ENCODE measurements at places on chromosomes 16 and 17.
A peak's percentile ranks its signal among the peaks of the same experiment; 100 is the strongest.

DNA sequence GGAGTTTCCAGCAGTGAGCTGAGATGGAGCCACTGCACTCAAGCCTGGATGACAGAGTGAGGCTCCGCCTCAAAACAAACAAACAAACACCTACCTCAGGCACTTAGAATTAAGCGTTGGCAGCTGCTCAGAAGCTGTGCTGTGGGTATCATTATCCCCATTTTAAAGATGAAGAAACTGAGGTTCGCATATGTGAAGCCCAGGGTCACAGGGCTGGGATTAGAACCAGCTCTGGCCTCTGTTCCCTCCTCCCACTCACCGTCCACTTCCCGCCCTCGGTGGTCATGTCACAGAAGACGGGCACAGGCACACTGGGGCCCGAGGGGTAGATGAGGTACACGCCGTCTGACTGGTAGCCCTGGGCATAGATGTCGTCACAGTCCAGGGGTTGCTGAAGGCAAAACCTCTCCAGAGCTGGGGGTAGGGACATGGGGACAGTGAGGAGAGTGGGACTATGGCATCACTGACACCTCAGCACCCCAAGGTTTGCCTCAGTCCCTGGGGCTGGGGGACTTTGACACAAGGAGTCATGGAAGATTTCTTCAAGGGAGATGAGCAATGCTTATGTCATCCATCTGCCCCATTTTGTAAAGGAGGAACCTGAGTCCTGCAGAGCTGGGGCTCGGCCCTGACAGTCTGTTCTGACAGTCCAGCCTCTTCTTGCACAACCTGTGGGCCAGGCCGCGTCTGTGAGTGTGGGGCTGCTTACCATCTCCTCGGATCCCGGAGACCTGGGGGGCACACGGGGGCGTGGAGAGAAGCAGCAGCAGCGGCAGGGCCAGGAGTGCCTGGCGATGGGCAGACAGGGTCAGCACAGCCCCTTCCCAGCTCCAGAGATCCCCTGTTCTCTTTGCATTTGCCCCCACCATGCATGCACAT lies 700 bp downstream of the MFAP4 start:
- DNase-seq = peak; percentile 82

DNA sequence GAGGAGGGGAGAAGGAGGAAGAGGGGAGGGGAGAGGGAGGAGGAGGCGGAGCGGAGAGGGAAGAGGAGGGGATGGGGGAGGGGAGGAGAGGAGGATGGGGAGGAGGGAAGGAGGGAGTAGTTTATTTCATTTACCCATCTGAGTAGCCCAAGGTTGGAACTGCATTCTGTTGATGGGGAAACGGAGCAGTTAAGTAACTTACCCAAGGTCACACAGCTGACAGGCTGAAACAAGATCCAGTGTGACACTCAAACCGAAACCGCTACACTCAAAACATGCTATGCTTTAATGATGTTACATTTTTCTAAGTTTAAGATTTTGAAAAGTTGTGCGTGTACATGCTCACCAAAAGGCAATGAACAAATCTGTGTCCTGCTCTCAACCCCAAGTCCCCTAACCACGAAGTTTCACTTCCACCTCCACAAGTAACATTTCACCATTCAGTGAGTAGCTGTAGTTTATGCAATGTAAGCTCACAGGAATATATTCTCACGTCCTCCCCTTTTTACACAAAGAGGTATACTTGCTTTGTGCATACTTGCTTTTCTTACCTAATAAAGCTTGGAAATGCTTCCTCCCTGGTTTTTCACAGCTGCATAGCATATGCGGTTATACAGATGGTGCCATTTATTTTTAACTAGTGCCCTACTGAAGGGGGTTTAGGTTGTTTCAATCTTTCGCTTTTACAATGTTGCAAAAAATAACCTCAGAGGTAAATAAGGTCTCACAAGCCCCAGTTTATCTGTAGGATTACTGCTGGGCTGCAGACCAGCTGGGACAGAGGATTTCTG lies 275.3 kb downstream of the PARN start:
- DNase-seq = peak; percentile 35

DNA sequence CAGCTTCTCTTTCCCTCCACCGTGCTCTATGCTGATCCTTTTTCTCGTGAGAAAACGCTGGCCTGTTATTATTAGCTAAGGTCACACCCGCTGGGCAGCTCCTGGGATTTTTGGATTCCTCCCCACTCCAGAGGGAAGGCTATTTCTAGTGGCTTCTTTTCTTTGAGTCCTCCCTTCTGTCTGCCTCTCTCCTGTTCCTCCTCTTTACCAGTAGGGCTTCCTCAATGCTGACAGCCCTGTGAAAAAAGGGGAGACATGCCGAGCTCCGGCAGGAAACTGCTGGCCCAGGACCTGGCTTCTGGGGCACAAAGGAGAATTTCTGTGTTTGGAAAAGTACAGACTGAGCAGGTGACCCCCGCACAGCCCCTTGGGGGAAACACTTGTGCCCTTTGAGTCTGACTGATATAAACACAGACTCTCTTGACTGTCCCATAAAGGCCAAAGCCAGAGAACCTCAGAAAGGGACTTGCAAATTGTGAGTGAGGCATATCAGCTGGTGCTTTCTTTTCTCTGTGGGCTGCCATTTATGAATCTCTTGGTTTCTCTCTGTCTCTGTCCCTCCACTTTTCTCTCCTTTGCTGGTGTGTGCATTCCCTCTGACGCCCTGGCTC lies 14.0 kb upstream of the RNF135 start:
- peak; percentile 13 for DNase-seq

DNA sequence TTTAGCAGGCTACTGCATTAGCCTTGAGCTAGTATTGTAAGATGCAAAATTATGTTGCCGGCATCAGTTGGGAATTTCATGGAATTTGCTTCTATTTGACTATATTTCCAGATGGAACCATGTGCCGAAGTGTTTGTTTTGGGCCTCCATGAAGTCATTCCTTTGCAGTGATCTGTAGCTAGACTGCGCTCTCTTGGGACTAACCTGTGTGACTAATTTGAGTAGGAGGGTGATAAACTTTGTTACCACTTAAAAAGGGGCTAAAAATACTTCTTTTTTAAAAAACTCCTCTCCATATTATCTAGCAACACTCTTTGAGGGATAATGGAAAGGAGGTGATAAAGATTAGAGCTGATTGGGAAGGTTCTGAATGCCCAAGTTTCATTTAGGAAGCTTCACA lies 166.8 kb upstream of the TBX2 start:
- DNase-seq = no peak

DNA sequence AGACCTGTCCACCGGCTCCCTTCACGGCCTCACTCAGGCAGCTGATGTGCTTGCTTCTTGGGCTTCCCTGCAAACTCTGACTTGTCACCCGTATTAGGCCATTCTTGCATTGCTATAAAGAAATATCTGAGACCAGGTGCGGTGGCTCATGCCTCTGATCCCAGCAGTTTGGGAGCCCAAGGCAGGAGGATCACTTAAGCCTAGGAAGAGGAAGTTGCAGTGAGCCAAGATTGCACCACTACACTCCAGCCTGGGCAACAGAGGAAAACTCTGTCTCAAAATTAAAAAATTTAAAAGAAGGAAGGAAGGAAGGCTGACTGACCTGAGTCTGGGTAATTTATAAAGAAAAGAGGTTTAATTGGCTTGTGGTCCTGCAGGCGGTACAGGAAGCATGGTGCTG lies 17.0 kb downstream of the SOST start:
- no peak for DNase-seq

GRCh38 chr17:81119223-81120148 lies 45.8 kb upstream of the PVALEF start:
- DNase-seq = peak; percentile 90

GRCh38 chr17:41695954-41696757 lies 7.5 kb downstream of the EIF1 start:
- DNase-seq = peak; percentile 83

DNA sequence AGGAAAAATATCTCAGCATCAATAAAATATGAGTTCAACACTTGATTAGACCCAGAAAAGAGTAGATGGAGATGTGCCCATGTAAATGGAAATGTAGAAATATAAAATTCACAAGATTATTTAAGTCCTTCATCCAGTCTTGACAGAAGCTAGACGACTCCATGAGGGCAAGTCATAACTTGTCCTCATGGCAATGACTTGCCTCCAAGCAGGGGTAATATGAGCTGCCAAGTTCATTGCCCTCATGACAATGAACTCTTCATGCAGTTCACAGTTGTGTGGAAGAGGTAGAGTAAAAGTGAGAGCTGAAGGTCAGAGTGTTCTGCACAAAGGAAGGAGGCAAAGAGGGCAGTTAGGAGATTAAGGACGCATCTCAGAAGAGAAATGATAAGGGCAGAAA lies 22.3 kb downstream of the CDH11 start:
- DNase-seq = no peak

DNA sequence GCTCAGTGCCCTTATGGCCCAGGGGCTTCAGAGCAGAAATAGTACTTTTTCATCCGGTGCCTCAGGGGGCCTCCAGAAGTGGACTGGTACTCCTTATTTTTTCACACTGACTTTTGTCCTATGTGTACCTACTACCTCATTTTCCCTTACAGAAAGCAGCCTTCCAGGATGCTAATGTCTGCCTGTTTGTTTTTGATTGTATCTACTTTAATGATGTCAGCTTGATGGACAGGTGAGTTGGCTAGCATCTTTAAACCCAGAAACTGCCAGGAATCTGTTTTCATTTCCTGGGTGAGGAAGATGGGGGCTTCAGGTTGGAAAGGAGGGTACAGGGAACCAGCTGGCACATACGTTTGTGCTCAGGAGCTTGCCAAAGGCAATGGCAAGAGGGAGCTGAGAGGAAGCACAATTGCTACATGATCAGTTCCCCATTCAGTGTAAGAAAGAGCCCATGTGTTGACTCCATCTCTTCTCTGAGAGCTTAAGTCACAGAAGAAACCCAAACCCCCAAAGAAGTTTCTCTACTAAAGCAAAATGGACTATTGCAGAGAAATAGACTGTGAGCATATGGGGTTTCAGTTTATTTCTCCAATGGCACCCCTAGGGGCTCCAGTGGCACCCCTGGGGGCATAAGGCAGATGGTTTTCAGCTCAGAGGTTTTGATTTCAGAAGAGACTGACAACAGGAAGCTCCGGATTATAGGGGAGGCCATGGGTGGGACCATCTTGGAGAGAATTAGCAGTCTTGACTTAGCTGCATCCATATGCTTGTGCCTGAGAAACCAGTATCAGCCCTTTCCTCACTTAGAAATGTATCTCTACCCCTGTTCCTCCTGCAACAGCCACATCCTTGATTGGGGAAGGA lies 16.3 kb downstream of the LIG3 start:
- no peak for DNase-seq

DNA sequence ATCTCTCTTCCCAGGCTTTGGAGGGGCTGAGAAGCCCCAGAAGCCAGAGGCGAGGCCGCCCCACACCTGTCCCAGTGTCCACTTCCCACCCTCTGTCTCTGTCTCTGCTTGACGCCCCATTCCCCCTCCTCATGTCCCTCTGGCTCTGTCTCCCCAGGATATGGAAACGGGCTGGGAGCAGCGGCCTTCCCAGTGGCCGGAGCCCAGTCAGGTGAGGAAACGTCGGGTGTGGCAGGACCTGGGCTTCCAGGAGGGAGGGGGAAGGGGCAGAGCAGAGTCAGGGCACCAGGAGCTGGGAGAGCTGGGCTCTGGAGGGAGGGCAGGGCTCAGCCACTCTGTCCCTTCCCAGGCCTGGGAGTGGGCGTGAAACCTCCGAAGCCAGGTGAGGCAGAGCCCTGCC lies 10.6 kb upstream of the PKMYT1 start:
- DNase-seq = no peak

GRCh38 chr17:75542229-75542628 lies 16.7 kb downstream of the LLGL2 start:
- DNase-seq = no peak

GRCh38 chr17:51118330-51119195 lies 2.1 kb downstream of the SPAG9 start:
- no peak for DNase-seq

DNA sequence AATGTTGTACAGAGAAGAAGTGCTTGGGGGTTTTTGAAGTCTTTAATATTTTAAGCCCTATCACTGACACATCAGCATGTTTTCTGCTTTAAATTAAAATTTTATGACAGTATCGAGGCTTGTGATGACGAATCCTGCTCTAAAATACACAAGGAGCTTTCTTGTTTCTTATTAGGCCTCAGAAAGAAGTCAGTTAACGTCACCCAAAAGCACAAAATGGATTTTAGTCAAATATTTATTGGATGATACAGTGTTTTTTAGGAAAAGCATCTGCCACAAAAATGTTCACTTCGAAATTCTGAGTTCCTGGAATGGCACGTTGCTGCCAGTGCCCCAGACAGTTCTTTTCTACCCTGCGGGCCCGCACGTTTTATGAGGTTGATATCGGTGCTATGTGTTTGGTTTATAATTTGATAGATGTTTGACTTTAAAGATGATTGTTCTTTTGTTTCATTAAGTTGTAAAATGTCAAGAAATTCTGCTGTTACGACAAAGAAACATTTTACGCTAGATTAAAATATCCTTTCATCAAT lies 57.8 kb downstream of the HLF start:
- peak; percentile 1 for DNase-seq

DNA sequence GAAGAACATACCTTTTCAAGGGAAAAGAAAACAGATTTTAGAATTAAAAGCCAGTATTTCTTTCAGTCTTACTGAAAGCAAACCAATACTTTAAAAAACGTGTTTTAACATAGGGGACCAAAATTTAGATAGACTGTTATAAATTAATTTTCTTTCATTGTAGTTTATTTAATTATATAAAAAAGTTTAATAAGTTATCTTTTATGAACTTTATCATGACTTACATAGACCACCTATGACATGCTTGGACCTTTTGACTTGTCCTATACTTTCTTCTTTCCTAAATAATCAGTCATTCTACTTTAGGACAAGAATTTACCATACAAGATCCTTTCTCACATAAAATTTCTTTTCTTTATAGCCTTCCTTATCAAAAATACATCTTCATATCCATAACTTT lies 102.0 kb upstream of the HAS3 start:
- DNase-seq = no peak

GRCh38 chr16:68907781-68908181 lies 64.5 kb downstream of the TANGO6 start:
- DNase-seq = no peak

DNA sequence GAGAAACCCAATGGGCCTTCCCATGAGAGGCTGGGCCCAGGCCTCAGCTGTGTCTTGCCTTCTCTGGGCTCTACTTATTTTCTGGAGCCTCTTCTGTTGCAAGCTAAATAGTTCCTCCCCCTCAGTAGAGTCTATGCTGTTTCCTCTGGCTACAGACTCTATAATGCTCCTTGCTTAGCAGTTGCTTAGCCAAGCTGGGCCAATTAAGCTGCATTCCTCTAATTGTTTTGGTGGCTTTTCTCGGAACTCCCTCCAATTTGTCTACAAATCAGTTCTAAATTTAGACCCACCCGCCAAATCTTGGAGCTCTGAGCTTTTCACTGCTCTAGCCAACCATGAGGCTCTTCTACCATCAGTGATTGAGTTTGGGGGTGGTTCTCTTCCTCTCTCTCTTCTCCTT lies 302.7 kb upstream of the ASIC2 start:
- no peak for DNase-seq

- DNase-seq = no peak
These were observed 28.3 kb upstream of the SLC38A10 start for GRCh38 chr17:81323411-81323868.

- no peak for DNase-seq
These were observed 2.0 kb downstream of the WSB1 start for GRCh38 chr17:27295945-27296344.

Data from fibroblast of skin of scalp (primary cell).